ENCODE measurements at places on chromosomes 2 and 18.

GRCh38 chr2:9799729-9800632, 43.3 kb upstream of the TAF1B start:
- H3K4me3 ChIP-seq = peak overlapping the region; percentile 49
- DNase-seq = peak; percentile 85
- peaks cover 20% of the 10 kb centered on the region for H3K4me1 ChIP-seq
- H3K27me3 ChIP-seq = no peaks in the 10 kb centered on the region
- no peaks in the 10 kb centered on the region for H3K36me3 ChIP-seq

- H3K4me1 ChIP-seq = no peaks in the 10 kb centered on the region
- no peak for DNase-seq
- H3K36me3 ChIP-seq = no peaks in the 10 kb centered on the region
- H3K27ac ChIP-seq = no peak overlapping the region
- H3K4me3 ChIP-seq = no peak overlapping the region
- peaks cover 3% of the 10 kb centered on the region for H3K27me3 ChIP-seq
Observed at GRCh38 chr2:178152977-178153376, 40.7 kb downstream of the RBM45 start.

DNA sequence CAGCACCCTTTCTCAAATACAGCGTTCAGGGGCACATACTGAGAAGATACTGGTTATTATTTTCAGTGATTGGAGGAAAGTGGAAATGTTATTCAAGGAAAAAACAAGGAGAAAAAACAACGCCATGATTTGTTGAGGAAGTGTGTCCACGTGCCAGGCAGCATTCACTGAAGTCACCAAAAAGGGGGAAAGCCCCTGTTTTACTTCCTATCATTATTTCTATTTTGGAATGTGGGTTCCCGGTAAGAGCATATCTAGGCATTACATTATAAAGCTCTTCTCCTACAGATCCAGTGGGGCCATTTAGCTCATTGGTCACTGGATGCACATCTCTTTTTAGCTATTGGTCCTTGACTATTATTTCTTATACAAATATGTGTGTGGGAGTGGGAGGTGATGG, 518.7 kb downstream of the TXNL1 start:
- DNase-seq = no peak
- H3K36me3 ChIP-seq = no peaks in the 10 kb centered on the region
- H3K4me1 ChIP-seq = peaks cover 13% of the 10 kb centered on the region
- no peaks in the 10 kb centered on the region for H3K27me3 ChIP-seq

DNA sequence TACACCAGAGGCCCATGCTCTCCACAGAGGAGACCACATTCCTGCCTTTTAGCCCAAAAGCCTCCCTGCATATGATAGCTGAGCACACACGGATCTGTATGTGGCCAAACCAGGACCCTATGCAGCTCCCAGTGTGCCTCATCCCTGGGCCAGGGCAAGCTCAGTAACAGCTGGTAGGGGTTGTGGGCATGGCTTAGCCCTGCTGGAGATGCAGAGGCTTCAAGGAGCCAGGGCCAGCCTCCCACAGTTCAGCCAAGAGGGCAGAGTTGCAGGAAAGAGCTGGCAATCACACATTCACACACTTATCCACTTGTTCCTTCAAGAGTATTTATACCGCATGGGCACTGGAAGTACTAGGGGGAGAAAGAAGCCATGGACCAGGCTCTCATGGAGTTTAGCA, 1.6 kb upstream of the LIMS2 start:
- H3K27me3 ChIP-seq = peaks cover 21% of the 10 kb centered on the region
- H3K4me1 ChIP-seq = peaks cover 28% of the 10 kb centered on the region
- H3K4me3 ChIP-seq = no peak overlapping the region
- DNase-seq = no peak
- H3K36me3 ChIP-seq = no peaks in the 10 kb centered on the region

DNA sequence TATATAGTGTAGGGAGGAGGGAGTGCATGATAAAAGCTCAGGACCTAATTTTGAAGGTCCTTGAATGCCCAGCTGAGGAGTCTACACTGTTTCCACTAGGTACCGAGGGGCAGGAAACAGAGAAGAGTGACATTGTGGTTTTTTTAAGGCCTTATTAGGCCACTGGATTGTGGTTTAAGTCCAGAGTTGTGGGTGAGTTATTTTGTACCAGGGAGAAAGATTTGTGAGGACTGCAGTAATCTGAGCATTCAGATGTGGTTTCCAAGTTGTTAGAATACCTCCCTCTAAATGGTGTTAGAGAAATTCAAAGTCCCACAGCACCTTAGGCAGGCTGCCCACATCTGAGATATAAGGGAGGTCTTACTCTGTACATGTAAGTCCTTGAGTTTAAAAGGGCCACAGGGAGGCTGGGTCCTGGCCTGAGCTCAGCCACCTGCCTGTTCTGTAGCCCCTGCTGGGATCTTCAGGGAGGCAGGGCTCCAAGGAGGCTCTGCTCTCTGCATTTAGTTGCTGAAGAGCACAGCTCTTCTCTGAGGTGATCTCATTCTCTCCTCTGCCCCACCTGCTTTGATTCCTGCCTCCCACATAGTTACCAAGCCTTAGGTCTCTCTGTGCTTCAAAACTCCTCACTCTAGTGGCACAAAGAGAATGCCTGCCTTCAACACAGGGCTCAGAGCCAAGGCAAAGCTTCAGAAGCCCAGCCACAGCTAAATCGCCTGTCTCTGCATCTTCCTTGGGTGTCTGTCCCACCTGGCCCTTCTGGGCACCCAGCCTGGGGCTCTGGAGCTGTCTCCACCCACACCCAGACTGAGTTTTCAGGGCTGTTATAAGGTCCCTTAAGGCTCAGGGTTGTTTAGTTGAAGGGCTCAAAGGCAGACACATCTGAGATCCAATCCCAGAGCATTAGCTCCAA, 88.1 kb downstream of the VSNL1 start:
- no peak for DNase-seq
- H3K4me1 ChIP-seq = no peaks in the 10 kb centered on the region
- H3K36me3 ChIP-seq = no peaks in the 10 kb centered on the region
- no peak overlapping the region for H3K4me3 ChIP-seq
- H3K27me3 ChIP-seq = no peaks in the 10 kb centered on the region
- no peak overlapping the region for H3K27ac ChIP-seq

DNA sequence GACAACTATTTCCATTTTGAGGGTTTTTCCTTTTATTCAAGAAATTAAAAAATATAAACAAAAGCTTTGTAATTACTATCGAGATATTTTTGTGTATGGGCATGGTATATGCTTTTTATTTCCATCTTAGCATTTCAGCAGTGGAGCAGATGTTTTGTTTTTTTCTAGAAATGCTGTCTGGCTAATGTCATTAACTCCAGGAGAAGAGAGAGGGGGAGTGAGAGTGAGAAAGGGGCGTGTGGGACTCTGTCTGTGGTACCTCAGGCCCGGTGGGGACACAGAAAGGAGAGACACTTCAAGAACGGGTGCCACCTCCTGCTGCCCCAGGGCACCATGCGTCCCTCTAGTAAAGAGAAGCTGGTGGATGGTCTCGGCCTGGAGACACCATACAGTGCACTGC, 34.7 kb downstream of the MYT1L start:
- no peaks in the 10 kb centered on the region for H3K27me3 ChIP-seq
- no peaks in the 10 kb centered on the region for H3K4me1 ChIP-seq
- DNase-seq = no peak

- H3K27me3 ChIP-seq = no peaks in the 10 kb centered on the region
- H3K36me3 ChIP-seq = peaks cover 85% of the 10 kb centered on the region
- no peak overlapping the region for H3K27ac ChIP-seq
- H3K4me1 ChIP-seq = no peaks in the 10 kb centered on the region
- DNase-seq = no peak
- H3K4me3 ChIP-seq = no peak overlapping the region
Observed at GRCh38 chr2:99573634-99574251, 83.9 kb upstream of the REV1 start.

GRCh38 chr2:161039071-161039470, 121.2 kb upstream of the TANK start:
- no peaks in the 10 kb centered on the region for H3K36me3 ChIP-seq
- DNase-seq = no peak
- no peaks in the 10 kb centered on the region for H3K27me3 ChIP-seq
- no peaks in the 10 kb centered on the region for H3K4me1 ChIP-seq

DNA sequence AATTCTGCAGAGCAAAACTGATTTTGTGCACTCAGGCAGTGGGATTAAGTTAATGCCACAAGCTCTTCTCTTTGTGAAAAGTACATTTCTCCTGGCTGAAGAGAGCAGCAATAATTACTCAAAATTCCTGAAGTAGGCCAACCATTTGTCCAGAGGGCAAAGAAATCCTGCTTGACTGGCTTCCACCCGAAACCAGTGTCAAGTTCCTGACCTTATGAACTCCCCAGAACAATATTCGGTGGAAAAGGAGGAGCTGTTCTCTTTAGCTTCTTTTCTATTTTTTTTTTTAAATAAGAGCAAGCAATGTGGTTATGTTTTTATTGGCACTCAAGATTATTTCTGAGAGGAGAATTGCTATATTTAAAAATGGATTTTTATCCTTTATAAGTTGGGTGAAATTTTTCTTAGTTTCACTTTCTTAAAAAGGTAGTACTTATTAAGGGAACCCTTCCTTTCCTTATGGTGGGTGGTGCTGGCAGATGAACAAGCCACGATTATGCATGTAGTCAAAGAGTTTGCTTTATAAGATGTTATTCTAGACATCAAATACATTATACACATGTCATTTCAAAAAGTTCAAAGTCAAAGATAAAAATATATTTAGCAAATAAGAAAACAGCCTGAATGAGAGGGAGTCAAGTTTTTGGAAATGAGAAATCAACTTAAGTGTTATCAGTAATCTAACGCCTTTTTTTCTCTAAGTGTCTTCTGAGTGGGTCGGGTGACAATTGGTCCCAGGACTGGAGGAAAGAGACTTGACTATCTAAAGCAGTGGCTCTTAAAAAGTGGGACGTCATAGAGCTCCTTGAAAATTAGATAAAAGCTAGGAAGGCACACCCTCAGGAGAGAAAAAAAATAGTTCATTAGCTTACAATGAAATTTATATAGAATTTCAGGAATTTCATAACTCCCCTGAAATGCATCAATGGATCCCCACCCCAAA, 194.5 kb downstream of the IKZF2 start:
- no peaks in the 10 kb centered on the region for H3K36me3 ChIP-seq
- H3K27me3 ChIP-seq = no peaks in the 10 kb centered on the region
- H3K27ac ChIP-seq = no peak overlapping the region

DNA sequence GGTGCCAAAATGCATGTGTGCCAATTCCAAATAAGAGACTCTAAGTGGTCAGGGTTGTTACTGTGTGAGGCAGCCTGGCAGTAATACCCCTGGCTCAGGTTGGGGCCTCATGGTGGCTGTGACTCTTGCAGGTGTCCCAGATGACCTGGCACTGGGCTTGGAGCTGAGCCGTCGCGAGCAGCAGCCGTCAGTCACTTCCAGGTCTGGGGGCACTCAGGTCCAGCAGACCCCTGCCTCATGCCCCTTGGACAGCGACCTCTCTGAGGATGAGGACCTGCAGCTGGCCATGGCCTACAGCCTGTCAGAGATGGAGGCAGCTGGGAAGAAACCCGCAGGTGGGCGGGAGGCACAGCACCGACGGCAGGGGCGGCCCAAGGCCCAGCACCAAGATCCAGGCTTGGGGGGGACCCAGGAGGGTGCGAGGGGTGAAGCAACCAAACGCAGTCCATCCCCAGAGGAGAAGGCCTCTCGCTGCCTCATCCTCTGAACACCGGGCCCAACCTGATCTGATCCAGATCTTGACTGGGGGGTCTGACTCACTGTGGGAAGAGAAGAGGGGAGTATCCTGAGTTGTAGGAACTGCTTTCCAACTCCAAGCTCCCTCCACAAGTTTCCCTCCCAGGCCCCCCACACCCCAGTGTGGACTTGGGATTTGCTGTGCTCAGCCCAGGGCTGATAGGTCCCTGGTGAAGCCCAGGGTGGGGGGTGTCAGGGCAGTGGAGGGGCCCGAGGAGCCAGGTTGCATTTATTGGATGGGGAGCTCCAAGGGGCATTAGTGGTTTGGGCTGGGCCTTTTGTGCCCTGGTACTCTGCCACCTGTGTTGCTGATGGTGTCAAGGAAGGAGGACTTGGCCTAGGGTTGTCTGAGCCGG, 5.6 kb downstream of the DNAJB2 start:
- H3K36me3 ChIP-seq = peaks cover 62% of the 10 kb centered on the region
- no peak overlapping the region for H3K4me3 ChIP-seq
- H3K4me1 ChIP-seq = peaks cover 14% of the 10 kb centered on the region
- DNase-seq = no peak
- H3K27ac ChIP-seq = no peak overlapping the region

DNA sequence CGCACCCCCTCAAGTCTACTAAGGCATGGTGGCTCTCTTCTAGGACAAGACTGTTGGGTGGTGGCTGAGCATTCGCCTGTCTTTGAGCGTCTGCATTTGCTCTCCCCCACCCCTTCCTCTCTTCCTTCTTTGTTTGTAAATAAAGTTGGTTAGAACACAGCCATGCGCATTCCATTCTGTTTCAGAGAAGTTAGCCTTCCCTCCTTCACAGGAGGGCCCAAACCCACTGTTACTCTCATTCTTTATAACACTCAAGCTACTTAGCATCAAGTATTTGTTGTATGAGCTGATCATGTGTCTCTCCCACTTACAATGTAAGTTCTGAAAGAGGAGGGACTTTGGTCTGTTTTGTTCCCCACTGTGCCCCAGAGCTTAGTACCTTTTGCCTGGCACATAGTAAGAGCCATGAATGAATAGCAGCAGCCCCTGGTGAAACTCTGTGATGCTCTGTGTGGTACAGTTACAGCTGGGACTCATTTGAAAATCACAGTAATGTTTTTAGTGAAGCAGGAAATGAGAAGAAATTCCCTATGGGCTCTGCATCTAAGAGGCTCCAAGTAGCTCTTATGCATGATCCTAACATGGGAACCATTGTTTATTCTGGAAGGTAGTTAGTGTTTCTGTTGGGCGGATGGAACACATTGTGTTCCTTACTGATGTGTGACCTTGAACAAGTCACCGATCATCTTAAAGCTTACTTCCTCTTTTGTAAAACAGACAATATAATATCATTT, 7.7 kb downstream of the MGAT5 start:
- no peaks in the 10 kb centered on the region for H3K27me3 ChIP-seq
- DNase-seq = peak; percentile 78
- H3K27ac ChIP-seq = peak overlapping the region; percentile 96
- H3K4me1 ChIP-seq = peaks cover 94% of the 10 kb centered on the region

DNA sequence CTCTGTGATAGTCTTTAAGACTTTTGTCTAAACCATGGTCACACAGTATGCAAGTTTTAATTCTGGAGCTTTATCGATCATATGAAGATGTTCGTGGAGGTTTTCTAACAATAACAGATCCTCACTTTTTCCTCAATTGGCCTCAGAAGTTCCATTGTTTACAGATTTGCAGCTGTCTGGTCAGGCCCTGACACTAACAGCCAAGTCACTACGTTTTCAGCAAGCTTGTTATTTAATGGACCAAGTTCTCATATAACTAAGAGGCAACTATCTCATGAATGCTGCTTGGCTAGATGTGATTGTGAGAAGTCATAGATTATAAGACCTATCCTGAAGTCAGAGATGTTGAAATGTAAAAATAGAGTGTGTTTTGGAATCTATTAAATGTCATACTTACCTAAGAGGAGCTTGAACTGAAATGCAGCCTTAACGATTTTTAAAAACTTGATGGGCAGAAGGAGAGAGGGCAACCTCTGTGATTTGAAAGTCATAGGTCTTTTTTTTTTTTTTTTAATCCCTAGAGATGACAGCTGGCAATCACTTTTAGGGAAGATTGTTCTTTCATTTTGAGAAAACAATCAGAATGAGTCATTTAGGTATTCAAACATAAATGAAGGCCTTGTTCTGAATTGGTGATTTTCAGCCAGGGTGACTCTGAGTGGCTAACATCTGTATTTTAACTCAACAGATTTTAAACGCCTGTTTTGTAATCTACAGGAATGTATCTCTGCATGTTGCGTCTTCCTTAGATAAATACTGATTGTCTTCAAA, 48.4 kb upstream of the NEMP2 start:
- H3K4me3 ChIP-seq = no peak overlapping the region
- DNase-seq = no peak
- peaks cover 22% of the 10 kb centered on the region for H3K4me1 ChIP-seq
- H3K27ac ChIP-seq = no peak overlapping the region
- H3K36me3 ChIP-seq = no peaks in the 10 kb centered on the region

Measured in B cell (primary cell).